Transverse colon (tissue), 4 donors: ENCODE measurements at places on chromosomes 4 and X.
A peak's percentile ranks its signal among the peaks of the same experiment; 100 is the strongest.

- peak; percentile 51 for DNase-seq
Observed at GRCh38 chr4:151012820-151013219, 2.3 kb downstream of the LRBA start.

GRCh38 chr4:81307991-81308390, 93.0 kb upstream of the PRKG2 start:
- DNase-seq = no peak

GRCh38 chr4:80202741-80203553, 5.6 kb downstream of the PRDM8 start:
- DNase-seq = peak; percentile 53

DNA sequence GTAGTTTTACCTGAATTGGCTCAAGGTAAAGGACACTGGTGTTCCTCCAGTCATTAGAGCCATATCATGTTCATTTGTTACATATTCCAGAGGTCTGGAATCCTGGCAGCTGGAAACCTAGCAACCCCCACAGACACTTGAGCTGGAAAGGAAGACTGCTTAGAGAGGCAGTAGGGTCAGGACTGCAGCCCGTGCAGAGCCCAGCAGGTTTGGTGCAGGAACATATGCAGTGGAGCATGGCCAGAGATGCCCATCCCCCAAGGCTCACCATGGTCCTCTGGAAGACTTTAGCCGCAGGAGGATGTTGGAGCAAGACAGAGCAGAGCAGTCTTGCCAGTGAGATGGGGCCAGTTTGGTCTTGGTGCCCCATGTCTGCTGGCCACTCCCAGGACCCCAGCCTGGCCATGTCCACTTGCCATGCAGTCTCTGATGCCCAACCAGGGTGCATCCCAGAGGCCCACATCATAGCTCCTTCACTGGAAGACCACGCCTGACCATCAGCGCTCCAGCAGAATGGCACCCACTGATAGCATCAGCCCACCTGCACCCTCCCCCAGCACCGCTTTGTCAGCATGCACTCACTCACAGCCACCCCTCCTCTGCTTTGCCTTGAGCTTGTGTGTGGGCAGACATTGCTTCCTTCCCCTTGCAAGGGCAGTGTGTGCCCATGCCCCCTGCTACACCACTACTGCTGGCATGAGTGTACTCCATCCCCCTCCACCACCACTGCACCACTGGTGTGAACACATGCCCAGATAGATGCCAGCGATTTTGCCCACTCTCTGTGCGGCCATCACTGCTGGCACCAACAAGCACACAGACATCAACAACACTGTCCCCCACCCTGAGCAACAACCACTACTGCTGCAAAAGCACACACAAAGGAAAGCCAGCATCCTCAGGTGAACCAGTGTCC, 190.3 kb upstream of the SPOCK3 start:
- no peak for DNase-seq

DNA sequence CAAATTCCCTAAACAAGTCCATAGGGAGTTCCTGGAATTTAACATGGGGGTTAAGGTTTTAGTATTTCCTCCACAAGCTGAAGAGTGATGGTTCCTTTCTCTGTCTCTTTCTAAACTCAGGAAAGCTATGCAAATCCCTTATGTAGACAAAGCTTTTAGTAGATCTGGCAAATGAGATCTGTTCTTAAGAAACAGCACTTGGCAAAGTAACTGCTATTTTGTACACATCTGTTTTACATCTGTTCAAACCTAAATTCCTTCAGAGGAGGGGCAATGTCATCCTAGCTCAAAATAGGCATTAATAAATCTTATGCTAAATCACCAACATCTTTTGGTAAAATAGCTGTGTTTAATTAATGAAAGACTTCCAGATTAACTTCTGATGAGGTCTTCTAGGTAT, 137.8 kb upstream of the TBC1D9 start:
- no peak for DNase-seq

- no peak for DNase-seq
Observed at GRCh38 chrX:110514509-110514908, 155.9 kb downstream of the RTL9 start.

DNA sequence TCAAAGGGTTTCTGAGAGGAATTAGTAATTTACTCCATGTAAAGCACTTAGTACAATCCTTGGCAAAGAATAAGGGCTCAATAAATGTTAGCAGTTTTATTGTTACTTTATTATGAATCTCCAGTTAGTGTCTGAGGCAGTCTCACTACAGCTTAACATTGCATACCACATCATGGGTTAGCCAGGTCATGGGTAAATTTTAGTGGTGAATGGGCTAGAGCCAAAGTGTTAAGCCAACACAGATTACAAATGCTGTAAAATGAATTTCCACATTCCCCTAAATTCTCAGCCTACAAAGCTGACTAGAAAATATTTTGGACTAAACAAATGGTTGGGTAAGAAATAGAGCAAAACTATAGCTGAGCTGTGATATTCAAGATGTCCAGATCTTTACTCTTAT, 72.4 kb downstream of the NRK start:
- DNase-seq = no peak
